ENCODE measurements at places on chromosomes 13 and 19.

GRCh38 chr13:28140433-28141125 lies 2.2 kb downstream of the PAN3 start:
- no peak for DNase-seq

GRCh38 chr19:511101-511851 lies 4.0 kb downstream of the TPGS1 start:
- no peak for DNase-seq

GRCh38 chr19:48490981-48491792 lies 20.4 kb downstream of the LMTK3 start:
- peak; percentile 14 for DNase-seq

DNA sequence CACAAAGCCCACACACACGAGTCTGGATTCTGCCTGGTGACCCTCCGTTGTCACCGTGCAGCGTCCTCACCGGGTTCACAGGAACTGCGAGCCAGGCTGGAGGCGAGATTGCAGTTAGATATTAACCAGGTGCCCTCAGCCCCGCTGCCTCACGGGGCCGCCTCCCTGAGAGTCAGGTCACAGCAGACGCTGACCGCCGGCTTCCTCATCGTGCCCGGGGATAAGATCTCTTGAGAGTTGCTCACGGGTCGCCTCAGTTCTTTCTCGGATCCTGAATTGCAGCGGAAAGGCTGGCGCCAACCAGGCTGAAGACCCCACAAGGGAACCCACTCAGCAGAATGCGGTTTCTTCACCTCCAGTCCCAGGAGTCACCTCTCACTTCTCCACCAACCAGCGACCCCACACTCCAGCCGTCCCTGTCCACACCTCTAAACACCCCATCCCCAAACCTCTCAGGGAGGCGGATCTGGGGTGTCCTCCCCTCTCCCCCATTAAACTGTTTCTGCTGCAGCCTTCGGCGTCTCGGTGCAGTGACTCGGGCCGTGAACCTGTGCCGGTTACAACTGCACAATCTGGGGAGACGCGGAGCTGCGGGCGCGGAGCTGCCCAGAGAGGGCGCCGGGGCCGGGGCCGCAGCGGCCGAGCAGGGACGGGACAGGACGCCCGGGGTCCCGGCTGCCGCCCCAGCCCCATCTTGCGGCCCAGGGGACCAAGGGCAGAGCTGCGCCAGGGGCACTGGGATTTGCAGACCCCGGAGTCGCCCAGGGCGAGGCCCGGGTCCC lies 591 bp downstream of the ZNF823 start:
- DNase-seq: no peak

DNA sequence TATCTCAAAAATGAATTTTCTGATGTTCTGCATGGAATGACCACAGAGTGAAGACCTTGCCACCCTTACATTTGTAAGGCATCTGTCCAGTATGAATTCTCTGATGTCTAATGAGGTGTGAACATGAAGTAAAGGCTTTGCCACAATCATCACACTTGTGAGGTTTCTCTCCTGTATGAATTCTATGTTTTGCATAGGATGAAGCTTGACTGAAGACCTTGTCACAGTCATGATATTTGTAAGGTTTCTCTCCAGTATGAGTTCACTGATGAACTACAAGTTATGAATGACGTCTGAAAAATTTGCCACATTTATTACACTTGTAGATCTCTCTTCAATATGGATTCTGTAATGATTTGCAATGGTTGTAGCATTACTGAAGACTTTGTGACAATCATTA lies 13.3 kb downstream of the ZNF816 start:
- no peak for DNase-seq

- no peak for DNase-seq
Measured at GRCh38 chr19:53581871-53582279, 43.9 kb downstream of the ZNF331 start.

DNA sequence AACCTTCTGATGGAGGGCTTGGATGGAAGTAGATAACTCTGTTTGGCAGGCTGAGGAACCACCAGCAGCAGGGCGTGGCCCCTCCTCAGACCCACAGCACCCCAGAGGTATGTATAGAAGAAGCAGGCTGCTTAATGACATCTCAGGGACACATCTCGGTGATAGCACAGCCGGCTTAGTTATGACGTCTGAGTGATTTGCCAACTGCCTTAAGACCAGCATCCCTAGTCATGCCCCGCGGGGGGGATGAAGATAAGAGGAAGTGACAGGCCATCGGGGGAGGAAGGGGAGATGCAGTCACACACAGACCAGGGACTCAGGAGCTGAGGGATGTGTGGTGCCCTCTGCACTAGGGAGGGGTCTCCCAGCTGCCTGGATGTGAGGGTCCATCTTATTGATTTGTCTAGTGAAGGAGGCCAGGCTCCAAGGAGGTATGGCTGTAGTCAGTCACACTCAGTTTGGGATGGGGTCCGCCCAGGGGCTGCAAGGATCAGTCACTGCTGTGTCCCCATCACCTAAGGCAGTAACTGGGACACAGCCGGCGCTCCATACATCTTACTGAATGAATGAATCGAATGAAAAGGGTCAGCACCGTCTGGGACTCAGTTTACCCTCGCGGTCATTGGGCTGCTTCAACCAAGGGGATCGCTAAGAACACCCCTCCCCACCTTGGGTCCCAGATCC lies 19.2 kb upstream of the ERCC1 start:
- DNase-seq: no peak

- no peak for DNase-seq
Measured at GRCh38 chr13:79229761-79230160, 176.3 kb downstream of the RBM26 start.

DNA sequence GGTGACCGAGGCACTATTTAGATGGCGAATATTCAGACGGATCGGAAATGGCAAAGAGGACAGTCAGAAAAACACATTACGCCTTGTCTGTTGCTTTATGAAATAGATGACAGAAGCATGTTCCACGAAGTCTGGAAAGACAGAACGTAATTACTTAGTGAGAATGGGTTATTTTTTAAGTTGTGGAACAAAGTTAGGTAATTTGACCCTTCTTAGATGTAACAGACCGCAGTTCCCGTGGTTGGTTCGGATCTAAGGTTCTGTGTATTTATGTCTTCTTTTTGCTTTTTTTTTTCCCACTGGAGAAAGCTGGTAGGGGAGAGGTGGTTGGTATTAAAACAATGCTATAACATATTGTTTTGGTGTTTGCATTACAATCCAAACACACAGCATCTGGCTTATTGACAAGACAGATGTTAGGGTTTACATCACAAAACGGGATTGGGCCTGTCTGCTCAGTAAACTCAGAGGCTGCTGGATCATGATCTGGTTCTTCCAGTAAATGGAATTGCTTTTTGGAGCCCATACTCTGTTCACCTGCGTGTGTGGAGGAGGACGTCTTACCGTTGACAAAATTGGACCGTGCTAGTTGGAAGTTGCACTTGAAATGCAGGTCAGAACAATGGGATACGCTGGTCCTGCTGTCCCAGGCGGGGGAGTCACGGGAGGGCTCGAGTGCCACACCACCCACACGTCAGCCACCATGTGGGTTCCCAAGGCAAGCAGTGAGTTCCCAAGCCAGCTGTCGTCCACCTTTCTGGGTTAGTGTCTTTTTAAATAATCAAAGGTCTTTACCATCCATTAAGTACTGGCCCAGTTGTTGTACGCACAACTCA lies 13.8 kb downstream of the ATP11A start:
- DNase-seq: no peak

DNA sequence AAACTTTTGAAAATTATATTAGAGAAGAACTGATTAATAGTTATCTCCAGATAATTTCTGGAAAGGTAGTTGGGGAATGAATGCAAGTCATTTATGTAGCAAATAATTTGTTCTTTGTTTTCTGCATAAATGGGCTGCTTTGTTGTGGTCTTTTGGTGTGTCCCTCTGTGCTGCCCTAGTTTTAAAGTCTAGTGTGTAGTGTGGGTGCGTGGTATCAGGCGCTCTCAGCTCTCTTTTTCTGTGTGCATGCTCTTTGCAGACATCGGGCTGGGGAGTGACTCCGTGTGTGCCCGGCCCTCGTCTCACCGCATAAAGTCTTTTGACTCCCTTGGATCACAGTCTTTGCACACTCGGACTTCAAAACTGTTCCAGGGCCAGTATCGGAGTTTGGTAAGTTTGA lies 94.5 kb downstream of the ARHGEF7 start:
- DNase-seq: no peak
